Activated CD4-positive, alpha-beta T cell treated with anti-CD3 and anti-CD28 coated beads, Interleukin-2, amount 50 U/mL, for 4 hours (primary cell): ENCODE measurements at places on chromosomes 7 and 10.

GRCh38 chr7:123929655-123930054 is 4.6 kb downstream of the SPAM1 start:
- no peak for DNase-seq

GRCh38 chr7:109479388-109479787 is 909.7 kb downstream of the DNAJB9 start:
- DNase-seq: no peak

- no peak for DNase-seq
These were observed 582.2 kb downstream of the SORCS1 start for GRCh38 chr10:106582291-106582690.

- no peak for DNase-seq
These were observed 61.6 kb upstream of the COL13A1 start for GRCh38 chr10:69740126-69740525.

DNA sequence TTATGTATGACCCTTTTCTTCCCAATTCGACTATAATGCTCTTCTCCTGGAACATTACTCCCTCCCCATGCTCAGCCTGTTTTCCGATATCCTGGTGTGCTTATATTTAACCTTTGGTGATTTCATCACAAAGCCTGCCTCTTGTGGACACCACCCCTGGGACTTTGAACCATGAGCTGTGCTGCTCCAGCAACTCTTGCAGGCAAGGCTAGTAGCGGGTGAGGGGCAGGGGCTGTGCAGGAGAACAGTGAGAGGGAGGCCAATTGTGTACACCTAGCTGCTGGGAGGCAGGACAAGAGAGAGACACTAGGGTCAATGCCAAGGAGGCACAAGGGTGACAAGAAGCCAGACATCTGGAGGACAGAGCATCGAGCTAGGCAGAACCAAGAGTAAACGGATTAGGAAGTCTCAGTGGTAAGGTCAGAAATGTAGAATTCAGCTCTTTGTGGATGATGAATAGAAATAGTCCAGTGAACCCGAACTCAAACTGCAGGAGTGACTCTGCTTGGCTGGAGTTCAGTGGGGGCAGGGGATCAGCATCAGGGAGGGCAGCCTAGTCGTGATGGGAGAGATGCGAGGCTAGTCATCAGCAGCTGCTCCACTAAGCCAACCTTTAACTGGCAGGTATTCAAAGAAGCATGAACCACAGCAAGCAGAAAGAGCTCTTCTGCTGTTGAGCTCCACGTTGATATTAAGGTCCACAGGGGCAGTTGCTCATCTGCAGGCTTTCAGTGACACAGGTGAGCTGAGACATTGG is 31.0 kb upstream of the MKI67 start:
- no peak for DNase-seq

DNA sequence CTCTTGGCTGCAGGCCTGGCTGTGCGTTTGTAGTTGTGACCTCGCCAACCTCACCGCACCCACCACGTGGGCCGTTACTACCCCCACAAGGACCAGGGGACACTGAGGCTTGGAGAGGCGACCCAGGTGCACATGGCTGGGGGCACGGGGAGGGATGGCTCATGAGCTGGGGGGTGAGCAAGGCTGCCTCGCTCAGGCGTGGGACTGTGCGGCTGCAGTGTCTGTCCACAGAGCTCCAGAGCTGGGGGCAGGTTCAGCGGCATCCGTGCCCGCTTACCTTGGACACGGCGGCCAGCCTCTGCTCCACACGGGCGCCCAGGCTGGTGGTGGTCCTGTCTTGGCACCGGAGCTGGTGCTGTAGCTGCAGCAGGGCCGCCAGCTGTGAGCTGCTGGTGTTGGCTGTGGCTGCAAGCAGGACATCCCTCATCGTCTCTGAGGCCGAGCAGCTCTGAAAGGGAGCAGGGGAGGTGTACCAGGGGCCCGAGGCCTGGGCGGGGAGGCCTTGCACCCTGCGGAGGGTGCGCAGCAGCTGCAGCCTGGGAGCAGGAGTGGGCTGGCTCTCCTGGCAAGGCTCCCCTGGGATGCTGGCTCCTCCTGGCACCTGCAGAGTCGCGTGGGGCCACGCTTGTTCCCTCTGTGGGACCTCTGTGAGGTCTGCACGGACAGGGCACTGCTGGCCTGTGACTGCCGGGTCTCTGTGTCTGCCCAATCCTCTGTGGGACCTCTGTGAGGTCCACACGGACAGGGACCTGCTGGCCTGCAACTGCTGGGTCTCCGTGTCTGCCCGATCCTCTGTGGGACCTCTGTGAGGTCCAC is 60.0 kb upstream of the NKX6-2 start:
- no peak for DNase-seq

- no peak for DNase-seq
These were observed 28.8 kb upstream of the SNX13 start for GRCh38 chr7:17968791-17969715.

- DNase-seq: no peak
These were observed 5.2 kb downstream of the TAX1BP1 start for GRCh38 chr7:27745064-27745583.

DNA sequence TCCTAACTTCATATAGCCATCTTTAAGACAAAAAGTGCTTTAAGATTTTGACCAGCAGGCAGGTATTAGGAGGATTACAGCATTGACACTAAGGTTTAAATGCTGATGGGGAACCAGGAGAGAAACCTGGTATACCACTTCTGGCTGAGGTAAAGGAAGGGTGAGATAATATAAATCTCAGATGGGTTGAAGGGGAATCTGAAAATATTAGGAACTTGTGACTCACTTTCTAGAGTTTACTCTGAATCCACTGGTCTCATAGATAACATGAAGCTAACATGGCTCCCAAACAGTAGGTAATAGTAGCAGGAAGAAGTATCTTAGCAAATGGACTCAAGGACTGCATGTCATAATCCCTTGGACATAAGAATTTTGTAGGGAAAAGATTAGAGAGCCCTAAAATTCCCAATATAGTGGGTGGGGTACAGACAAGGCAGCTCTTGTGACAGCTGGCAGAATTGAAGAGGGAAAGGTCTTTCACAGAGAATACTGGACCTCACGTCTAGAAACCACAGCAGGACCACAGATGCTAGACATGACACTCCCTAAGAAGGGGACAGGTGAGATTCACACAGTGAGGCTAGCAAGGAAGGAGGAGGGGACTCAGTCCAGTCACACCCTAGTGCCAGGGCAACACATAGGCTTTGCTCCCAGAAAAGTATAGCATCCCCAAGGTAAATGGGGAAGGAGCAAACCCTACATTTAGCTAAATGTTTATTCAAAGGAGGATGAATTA is 3.5 kb downstream of the PTTG1IP2 start:
- DNase-seq: no peak

GRCh38 chr10:11014671-11015445 is 2.8 kb upstream of the CELF2 start:
- no peak for DNase-seq

DNA sequence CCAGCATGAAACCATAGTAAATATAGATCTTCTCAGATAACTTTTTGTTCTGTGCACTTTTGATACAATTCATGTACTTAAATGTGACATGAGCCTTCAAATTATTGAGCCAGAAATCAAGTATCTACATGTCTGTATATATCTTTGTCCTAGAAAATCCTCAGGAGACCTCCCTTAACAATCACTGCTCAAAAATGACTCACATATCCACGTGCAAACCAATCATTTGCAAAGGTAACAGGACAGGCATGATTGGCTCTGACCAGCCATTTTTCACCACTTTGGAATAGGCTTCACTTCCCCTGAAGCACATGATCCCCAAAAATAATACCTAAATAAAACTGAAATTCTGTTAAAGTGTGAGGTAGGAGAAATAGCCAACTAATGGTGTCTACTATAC is 902.5 kb downstream of the PCDH15 start:
- DNase-seq: no peak

GRCh38 chr7:46784732-46785131 is 797.2 kb downstream of the TNS3 start:
- DNase-seq: no peak
